Right lobe of liver (tissue), 6 donors: ENCODE measurements at places on chromosomes 6 and 20.

GRCh38 chr6:105981002-105981887 is 104.9 kb upstream of the PRDM1 start:
- peak; percentile 43 for DNase-seq

GRCh38 chr6:161080263-161080970 is 88.8 kb downstream of the MAP3K4 start:
- no peak for DNase-seq

DNA sequence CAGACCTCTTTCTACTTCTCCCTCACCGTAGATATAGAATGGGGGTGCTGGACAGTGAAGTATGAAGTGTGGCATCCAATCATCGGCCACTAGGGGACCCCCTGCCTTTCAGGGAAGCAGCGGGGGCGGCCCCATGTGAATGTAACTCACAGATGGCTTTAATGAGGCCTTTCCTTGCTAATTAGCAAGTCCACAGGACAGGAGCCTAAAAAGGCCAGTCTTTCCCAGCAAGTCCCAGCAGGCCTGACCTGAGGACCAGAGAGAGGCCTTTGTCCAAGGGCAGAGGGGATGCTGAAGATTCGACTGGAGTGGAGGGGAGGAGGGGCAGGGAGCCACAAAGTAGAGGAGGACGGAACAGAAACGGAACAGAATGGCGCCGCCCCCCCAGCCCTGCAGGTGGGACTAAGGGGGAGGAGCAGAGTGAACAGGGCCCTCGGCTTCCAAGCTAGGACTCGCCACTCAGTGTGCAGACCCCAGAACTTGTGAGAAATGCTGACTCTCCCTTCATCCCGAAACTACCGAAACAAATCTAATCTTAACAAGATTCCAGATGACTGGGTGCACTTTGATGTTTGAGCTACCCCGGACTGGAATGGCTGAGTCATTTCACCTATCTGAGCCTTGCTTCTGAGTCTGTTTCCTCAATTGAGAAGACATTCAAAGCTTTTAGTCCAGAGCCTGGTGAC is 5.8 kb downstream of the C6orf132 start:
- DNase-seq: no peak

- DNase-seq: no peak
These were observed 285.4 kb downstream of the SMOC2 start for GRCh38 chr6:168726312-168726856.

DNA sequence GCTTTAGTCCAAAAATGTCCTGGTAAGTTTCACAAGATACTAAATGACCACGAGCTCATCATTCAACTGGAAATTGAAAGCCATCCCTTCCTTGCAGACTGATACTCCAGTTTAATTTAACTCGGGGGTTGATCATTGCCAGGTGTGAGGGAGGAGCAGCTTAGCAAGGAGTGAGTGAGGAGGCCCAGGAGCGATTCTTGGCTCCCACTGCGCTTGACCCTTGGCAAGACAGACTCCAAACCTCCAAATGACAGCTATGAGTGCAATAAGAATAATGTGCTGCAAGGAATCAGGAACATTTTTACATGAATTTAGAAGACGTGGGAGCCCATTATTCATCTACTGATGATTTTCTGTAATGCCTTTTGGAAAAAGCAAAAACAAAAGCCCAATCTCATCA is 64.9 kb downstream of the LAMA4 start:
- DNase-seq: no peak

GRCh38 chr6:55901765-55902270 is 26.4 kb upstream of the BMP5 start:
- no peak for DNase-seq

DNA sequence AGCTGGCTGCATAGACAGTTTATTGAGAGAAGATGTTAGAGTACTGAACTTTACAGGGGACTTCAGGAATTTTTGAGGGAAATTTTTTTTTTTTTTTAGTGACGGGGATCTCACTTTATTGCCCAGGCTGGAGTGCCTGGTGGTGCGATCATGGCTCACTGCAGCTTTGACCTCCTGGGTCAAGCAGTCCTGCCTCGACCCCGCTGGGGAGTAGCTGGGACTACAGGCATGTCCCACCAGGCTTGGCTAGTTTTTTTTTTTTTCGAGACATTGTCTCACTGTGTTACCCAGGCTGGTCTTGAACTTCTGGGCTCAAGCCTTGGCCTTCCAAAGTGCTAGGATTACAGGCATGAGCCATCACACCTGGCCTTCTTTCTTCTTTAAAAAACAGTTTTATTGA is 10.8 kb upstream of the EFCAB8 start:
- no peak for DNase-seq

- no peak for DNase-seq
These were observed 18.0 kb upstream of the RSPH3 start for GRCh38 chr6:159017757-159018559.

GRCh38 chr20:6828794-6829423 is 61.4 kb downstream of the BMP2 start:
- DNase-seq: peak; percentile 46

DNA sequence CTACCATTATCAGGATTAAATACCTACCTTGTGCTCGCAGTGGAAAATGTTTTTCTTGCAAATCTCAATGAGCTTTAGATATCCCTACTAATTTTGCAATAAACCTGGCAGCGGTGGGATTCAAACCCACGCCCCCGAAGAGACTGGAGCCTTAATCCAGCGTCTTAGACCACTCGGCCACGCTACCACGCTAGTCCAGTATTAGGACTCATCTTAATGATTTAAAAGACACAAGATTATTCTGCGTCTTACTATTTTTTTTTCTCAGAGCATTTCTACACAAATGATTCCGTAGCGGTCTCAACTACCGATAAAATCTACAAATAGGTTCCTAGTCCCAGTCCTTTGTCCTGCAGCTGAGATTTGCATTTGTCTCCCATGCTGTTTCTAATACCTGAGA is 35.2 kb upstream of the ZSCAN23 start:
- DNase-seq: no peak

DNA sequence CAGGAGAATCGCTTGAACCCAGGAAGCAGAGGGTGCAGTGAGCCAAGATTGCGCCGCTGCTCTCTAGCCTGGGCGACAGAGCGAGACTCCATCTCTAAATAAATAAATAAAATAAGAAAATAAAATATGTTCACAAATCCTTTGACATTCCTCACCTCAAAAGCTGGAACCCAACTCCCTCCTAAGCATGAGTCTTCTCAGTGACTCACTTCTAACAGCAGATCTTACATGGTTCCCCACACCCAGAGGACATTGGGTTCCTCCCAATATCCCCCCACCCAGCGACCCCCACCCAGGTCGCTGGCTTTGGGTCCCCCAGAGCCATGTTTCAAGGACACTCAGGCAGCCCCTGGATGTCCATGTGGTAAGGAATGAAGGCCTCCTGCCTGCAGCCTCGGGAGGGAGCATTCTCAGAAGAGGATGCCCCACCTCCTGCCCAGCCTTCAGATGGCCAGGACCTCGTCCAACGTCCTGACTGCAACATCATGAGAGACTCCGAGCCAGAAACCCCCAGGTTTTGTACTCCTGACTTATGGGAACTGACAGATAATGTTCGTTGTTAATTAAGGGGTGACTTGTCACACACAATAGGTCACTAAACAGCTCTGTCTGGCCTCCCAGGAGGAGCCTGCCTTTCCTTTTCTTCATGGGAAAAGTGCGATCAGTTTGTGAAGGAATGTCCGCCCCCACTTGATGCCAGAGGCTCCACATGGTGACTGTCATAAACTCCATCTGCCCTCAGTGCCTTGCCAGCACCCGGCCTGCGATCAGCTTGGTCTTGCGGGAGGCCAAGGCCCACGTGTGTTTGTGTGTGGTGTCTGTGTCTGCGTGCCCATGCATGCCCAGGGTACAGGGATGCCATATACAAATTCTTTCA is 10.1 kb upstream of the GMEB2 start:
- no peak for DNase-seq

DNA sequence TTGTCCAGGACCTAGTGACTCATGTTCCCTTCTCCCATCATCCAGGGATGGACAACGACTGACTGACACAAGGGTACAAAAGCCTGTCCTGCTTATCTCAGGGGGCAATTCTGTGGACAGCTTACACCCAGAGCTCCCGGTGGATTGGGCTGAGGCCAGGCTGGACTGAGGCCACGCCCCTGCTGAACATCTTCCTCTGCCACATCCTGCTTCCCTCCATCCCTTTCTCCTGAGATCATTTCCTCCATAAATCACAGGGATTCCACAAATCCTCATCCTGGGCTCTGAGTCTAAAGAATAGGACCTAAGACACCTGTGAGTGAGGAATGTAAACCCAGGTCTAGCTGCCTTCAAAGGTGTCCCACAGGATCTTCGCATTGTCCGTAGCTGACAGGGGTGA is 30.4 kb upstream of the RNF24 start:
- no peak for DNase-seq

DNA sequence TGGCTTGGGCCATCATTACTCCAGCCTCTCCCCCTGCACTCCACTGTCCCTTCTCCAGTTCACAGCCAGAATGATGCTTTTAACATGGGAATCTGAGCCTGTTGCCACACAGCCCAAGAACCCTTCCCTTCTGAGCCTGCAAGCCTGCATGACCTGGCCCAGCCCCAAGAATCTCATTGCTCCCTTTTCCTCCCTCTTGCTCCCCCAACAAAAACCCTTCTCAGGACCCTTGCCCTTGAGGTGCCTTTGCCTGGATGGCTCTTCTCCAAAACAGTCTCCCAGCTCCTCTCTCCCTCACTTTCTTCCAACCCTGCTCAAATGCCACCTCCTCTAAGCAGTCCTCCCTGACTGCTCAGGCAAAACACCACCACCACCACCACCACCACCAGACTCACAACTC is 157.2 kb downstream of the ANKRD60 start:
- DNase-seq: no peak

DNA sequence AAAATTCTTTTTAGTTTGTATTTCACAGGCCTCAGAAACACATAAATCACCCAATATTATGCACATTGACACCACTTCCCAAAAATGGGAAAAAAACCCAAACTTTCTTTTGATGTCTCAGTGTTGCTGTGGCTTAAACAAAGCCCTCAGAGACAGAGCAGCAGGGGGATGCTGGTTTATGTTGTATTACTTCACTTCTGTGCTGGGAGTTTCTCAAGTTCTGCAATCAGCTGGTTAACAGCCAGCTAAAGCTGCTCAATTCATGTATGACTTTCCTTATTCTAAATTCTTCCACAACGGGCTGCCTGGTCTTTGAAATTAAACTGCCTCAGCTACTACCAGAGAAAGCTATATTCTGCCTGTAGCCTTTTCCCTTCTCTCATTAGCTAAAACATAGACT is 5.6 kb downstream of the FILIP1 start:
- DNase-seq: no peak

DNA sequence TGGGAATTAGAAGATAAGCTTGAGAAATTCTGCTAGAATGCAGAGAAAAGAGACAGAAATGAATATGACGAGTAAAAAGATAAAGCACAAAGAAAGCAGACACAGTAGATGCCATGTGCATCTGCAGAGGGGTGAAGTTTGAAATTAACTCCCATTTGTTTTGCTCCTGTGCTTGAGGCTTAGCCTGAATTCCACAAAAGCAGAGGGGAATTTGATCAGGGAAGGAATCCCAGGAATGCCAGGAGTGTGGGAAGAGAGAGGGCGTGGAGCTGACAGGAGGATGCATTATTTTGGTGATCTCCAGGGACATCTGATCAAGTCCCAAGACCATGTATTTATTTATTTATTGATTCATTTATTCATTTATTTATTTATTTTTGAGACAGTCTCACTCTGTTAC is 55.6 kb downstream of the SLC22A1 start:
- no peak for DNase-seq

- DNase-seq: no peak
These were observed 167.4 kb upstream of the LRFN2 start for GRCh38 chr6:40754461-40755045.

DNA sequence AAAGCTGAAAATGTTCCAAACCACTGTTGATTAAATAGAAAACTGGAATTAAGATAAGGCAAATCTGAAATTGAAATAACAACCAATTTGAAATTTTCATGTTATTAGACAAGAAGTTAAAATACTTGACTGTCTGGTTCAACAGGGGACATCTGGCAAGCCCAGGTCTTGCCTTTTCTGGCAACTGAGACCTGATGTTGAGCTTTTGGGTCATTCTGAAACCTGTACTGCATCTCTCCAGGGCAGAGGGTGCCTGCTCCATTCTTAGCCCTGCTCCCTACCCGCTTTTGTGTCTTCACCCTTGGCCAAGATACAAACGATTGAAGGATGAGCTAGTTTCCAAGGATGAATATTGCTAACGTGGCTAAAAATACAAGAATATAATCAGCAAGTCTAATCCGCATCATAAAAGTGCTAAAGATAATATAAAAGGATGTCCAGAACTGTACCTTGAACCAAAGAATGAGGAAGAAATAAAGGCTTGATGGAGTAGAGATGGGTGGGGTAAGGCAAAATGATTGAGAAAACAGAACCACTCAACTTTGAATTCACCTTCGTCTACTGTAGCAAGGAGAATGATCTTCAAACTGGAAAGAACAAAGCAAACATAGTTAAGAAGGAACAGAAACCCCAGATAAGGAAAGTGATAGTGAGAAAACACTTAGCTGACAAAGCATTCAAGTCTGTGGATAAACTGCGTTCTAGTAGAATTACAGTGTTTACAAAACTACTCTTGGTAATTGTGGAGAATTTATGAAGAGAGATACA is 109.8 kb upstream of the MAN1A1 start:
- DNase-seq: no peak

DNA sequence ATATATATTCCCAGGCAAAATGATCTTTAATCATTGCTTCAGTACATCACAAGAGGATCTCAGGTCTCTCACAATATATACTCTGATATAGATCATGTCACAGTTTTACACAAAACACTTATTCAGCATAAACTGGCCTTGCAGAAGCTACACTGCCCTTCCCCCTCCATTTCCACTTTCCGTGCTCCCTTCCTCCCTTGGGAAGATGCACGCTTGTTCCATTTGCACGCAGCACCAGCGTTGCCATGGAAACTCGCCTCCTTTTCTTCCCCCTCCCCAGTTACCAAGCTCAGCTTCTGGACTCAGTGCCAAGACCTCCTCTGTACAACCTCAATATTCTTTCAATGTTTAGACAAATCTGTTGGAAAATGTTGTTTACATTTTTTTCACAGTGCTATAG is 154.6 kb downstream of the RFPL4B start:
- no peak for DNase-seq

GRCh38 chr20:42530191-42530590 is 659.5 kb downstream of the PTPRT start:
- DNase-seq: no peak

DNA sequence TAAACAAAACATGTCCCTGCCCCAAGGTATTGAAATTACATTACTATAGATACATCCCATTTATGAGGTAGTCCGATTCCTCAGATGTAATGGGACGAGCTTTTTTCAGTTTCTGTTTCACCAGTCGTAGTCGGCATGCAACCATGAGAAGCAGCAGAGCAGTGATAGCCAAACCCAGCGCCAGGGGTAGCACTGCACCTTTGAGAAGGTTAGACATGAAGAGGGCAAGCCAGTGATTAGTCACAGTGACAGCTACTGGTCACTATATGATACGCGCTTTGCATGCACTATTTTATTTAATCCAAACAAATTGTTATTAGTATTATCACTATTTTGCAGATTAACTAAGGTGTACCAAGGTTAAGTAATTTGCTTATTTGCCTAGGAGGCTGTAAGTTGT is 43.7 kb downstream of the LRP11 start:
- DNase-seq: no peak
